BJ (cell line): ENCODE measurements at places on chromosomes 4 and X.

- DNase-seq = peak; percentile 76
Observed at GRCh38 chr4:56435140-56435926, at the start of gene PPAT. PPAT (minus strand) TSS chr4:56435615; CDS start chr4:56435477, 138 bp downstream.

- DNase-seq = no peak
Observed at GRCh38 chr4:188196134-188196735, 57.0 kb downstream of the TRIML1 start.

DNA sequence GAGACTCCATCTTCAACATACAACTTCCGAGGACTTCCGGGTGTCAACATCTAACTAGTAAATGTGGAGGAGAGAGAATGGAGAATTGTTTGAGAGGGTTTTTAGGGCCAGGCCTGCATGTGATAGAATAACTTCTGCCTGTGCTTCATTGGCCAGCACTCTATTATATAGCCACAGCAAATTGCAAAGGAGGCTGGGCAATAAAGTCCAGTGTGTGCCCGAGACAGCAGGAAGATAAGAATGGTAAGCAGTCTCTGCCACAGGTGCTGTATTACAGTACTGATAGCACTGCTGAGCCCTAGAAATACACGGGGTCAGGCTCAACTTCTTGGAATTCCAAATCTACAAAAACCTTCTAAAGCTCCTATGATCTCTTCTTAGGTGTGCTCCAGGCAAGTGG, 20.8 kb upstream of the LIMCH1 start:
- DNase-seq = no peak

- no peak for DNase-seq
Observed at GRCh38 chr4:54403700-54404453, 174.8 kb downstream of the PDGFRA start.

DNA sequence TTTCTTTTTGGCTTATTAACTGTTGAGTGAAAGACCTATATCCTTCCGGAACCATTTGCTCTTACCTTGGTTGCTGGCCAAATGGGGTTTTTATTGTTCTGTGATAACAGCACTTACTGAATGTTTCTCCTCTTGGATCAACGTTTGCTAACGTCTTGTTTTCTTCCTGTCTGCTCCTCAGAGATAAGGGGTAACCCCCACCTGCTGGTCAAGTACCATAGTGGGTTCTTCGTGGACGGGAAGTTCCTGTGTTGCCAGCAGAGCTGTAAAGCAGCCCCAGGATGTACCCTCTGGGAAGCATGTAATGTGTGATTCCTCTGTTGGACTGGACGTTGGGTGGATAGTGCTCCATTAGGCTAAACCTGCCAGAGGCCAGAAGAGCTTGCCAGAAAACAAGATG, 15.3 kb downstream of the BMX start:
- DNase-seq = no peak

DNA sequence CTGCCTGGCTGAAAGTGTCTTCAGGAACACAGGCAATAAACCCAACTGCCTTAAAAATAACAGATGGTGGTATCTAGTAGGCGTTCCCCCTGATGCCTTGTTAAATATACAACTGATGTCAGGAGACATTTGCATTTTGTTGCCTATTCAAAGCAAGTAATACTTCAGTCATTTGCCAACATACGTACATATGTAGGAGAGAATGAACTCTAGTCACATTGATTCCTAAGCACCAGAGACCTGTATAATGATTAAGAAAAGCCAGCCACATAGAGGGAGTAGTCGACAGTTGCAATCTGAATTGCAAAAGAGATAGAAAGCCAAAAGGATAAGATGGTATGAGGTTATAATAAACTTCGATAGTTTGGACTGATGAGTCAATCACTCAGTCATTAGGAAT, 191.0 kb upstream of the EMCN start:
- DNase-seq = no peak

GRCh38 chrX:155747520-155747919, 133.6 kb upstream of the VAMP7 start:
- no peak for DNase-seq

DNA sequence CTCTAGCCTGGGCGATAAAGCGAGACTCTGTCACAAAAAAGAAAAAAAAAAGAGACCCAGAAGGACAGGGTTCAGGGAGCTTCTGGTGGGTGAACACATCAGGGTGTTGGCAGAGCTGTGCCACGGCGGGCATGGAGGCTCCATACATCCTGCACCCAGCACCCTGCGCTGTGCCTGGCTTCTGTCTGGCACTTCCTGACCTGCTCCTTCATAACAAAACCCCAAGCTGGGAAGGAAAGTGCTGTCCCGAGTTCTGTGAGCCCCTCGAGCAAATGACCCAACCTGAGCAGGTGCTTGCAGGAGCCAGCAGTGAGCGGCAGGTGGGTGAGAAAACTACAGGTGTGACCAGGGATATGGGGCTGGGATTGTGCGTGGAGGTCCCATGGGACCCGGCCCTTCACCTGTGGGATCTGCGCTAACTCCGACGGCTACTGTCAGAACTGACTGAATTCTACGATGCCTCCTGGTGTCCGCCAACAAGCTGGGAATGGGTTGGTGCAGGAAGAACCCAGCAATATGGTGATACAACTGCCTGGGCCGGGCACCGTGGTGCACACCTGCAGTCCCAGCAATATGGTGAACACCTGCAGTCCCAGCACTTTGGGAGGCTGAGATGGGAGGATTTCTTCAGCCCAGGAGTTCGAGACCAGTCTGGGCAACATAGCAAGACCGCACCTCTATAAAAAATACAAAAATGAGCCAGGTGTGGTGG, 18.9 kb downstream of the ASMTL start:
- DNase-seq = no peak
